ENCODE measurements at places on chromosomes 2 and 18. TPM values are rescaled to one million over a fixed set of nuclear protein-coding genes. Genes with fewer than 3 reads are reported as not detected.

DNA sequence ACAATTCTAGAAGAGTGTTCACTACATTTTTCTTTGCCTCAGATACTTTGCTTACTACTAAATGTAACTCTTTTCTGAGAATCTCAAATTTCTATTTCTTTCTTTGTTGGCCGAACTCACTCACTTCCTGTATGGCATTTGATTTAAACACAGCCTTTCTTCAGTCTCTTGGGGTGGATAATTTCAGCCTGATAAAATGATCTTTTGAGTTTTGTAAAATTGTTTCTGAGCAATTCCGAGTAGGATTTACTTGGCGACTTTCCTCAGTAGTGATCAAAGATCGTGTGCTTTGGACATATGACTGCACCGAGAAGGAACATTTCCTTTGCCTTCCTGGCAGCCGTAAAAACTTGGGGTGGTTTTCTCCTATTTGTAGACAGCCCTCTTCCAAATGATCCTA, 127.4 kb downstream of the DCDC2C start:
- no peak overlapping the region for H3K27ac ChIP-seq
- no peaks in the 10 kb centered on the region for H3K36me3 ChIP-seq
- H3K4me1 ChIP-seq = no peaks in the 10 kb centered on the region
- H3K27me3 ChIP-seq = no peaks in the 10 kb centered on the region

DNA sequence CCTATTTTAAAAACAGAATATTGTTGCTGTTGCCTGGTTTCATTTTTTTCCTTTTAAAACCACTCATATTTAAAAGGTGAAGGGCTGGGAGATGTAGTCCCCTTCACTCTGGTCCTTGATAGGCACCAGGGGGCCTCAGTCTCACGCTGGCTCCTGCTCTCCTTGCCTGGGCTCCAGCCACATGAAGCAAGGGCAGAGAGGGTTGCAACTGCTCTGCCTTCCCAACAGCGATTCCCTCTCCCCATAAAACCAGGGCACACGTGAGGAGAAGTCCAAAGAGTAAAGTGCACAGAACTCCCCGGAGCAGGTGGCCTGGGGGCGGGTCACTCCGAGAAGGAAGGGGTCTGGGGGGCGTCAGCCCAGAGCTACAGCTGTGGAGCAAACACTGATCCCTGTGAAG, 12.8 kb downstream of the TMEM127 start:
- no peak overlapping the region for H3K4me3 ChIP-seq
- H3K27ac ChIP-seq = no peak overlapping the region
- peaks cover 30% of the 10 kb centered on the region for H3K4me1 ChIP-seq

- no peaks in the 10 kb centered on the region for H3K4me1 ChIP-seq
- H3K36me3 ChIP-seq = no peaks in the 10 kb centered on the region
- no peaks in the 10 kb centered on the region for H3K27me3 ChIP-seq
- H3K4me3 ChIP-seq = no peak overlapping the region
- no peak overlapping the region for H3K27ac ChIP-seq
These were observed 4.4 kb upstream of the ST8SIA5 start for GRCh38 chr18:46761059-46761769.

GRCh38 chr2:216474925-216475670, 23.5 kb upstream of the RPL37A start:
- no peak overlapping the region for H3K4me3 ChIP-seq
- no peaks in the 10 kb centered on the region for H3K4me1 ChIP-seq
- no peak for DNase-seq

GRCh38 chr18:7020995-7021777, 96.4 kb downstream of the LAMA1 start:
- H3K36me3 ChIP-seq = no peaks in the 10 kb centered on the region
- no peaks in the 10 kb centered on the region for H3K27me3 ChIP-seq
- no peak for DNase-seq
- no peaks in the 10 kb centered on the region for H3K4me1 ChIP-seq
- H3K27ac ChIP-seq = no peak overlapping the region
- no peak overlapping the region for H3K4me3 ChIP-seq

DNA sequence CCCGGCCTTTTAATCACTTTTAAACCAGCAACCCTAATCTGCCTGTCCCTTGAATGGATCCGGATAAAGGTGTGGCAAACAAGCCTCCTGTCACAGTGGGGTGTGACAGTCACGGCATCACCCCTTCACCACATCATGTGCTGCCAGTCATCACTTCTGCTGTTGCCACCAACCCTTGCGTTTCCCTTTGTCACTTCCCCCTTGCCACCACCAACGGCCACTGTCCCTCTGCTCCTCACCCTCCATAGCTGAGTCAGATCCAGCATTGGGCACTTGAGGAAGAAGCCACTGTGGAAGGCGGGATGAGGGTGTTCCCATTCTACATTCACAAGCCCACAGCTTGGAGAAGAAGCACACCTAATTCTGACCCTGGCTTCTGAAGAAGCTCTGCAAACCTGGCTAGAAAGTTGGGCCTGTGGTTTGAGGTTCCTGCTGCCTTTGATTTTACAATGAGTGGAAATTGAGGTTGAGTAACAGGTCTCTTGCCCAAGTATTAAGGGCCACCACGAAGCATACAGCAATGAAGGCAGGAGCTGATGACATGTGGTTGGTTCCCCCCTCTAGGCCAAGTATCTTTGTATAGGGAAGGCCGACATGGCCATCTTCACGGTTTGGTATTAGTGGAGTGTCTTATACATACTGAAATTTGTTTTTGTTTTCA, 22.9 kb upstream of the DARS1 start:
- no peaks in the 10 kb centered on the region for H3K4me1 ChIP-seq
- DNase-seq = peak; percentile 11
- no peak overlapping the region for H3K4me3 ChIP-seq
- H3K27ac ChIP-seq = no peak overlapping the region
- H3K27me3 ChIP-seq = no peaks in the 10 kb centered on the region
- no peaks in the 10 kb centered on the region for H3K36me3 ChIP-seq

DNA sequence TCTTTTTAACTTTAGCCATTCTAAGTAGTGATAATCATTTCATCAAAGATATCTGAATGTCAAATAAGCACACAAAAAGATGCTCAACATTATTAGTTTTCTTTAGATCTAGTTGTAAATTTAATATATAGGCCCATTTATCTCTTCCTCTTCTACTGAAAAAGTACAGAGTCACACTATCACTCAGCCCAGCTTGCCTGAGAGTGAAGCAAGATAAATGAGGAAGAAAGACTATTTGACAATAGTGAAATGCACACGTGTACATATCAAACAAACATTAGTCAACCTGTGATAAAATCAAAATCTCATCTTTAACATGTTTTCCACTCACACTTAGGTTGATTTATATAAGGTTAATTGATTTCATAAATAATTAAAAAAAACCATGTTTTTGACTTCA, 83.5 kb upstream of the CCDC195 start:
- no peak overlapping the region for H3K4me3 ChIP-seq
- DNase-seq = no peak
- no peak overlapping the region for H3K27ac ChIP-seq
- H3K27me3 ChIP-seq = no peaks in the 10 kb centered on the region
- H3K36me3 ChIP-seq = no peaks in the 10 kb centered on the region

DNA sequence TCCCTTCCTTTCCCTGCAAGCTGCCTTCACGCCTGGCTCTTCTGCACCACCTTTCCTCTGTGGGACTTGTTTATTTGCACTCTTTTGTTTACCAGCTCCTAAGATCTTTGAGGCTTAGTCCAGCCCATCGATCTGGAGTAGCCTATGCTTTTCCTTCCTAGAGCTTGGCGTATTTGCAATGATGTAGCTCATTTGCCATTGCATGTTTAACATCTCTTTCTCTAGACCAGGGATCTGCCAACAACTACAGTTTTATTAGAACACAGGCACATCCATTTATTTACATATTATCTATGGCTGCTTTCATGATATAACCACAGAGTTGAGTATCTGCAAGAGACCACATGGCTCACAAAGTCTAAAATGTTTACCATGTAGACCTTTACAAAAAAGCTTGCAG, 150.4 kb downstream of the RAPGEF4 start:
- no peak overlapping the region for H3K4me3 ChIP-seq
- no peaks in the 10 kb centered on the region for H3K27me3 ChIP-seq

- no peak overlapping the region for H3K27ac ChIP-seq
- H3K4me3 ChIP-seq = no peak overlapping the region
- DNase-seq = no peak
- H3K27me3 ChIP-seq = no peaks in the 10 kb centered on the region
These were observed 66.1 kb downstream of the GYPC start for GRCh38 chr2:126722081-126722480.

- H3K36me3 ChIP-seq = no peaks in the 10 kb centered on the region
- DNase-seq = no peak
- H3K27ac ChIP-seq = no peak overlapping the region
- no peak overlapping the region for H3K4me3 ChIP-seq
- H3K27me3 ChIP-seq = no peaks in the 10 kb centered on the region
These were observed 5.3 kb downstream of the LHCGR start for GRCh38 chr2:48750128-48750739.

DNA sequence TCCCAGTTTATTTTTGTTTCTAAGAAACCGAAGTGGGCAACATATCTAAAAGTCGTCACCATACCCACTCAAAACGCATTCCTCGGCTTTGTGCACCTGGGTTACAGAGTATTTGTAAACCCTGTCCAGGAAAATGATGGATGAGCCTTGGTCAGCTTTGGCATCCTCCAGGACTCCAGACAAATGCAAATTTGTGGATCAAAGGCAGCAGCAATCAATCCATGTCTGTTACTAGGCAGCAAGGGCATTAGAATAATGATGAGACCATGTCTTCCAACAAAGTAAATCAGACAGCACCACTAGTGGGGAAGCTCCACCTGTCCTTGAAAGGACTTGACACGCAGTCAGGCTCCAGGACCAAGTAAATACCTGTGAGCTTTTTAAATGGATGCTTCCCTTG, 672.6 kb upstream of the GYPC start:
- H3K27me3 ChIP-seq = no peaks in the 10 kb centered on the region
- DNase-seq = no peak
- no peak overlapping the region for H3K27ac ChIP-seq
- H3K4me1 ChIP-seq = no peaks in the 10 kb centered on the region
- no peak overlapping the region for H3K4me3 ChIP-seq

DNA sequence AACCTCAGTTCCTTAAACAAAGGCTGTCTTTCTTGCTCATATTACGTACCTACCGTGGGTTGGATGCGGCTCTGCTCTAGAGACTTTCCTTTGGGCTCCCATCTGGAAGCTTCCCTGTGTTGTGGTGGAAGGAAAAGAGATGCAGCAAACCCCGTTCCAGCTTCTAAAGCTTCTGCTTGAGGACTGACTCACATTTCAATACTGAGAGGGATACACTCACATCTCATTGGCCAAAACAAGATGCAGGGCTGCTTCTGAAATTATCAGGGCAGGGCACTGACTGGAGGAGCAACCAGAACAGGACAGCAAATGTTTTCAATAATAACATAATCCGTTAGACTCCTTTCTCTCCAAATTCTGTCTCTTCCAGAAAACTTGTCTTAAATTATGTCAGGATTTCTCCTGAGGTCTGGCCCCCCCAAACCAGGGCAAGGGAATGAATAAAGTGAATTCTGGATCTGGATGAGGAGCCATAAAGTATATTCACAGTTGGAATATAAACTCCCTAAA, 4.5 kb upstream of the MYO5B start:
- no peaks in the 10 kb centered on the region for H3K36me3 ChIP-seq
- DNase-seq = no peak
- H3K27me3 ChIP-seq = no peaks in the 10 kb centered on the region
- no peak overlapping the region for H3K4me3 ChIP-seq

DNA sequence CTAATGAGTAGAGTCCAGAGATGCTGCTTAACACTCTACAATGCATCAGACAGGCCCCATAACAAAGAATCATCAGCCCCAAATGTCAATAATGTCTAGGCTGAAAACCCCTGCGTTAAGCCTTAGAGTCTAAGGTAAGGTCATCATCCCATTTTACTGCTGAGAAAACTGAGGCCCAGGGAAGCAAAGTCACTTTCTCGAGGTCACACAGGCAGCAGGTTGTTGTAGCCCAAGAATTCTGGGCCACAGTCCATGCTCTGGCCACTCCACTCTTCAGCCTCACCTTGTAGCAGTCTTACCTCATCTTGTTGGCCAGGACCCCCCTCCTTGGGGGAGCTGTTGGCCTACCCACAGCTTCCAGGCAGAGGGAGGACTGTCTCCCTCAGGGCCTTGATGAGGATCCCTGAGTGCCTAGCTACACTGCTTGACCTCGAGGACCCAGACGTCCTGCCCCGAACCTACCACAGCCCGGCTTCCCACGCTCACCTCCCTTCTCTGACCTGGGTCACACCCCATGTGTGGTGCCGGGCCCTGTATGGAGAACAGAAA, 54.4 kb downstream of the SMAD7 start:
- H3K27ac ChIP-seq = no peak overlapping the region
- H3K4me1 ChIP-seq = peaks cover 32% of the 10 kb centered on the region
- no peak overlapping the region for H3K4me3 ChIP-seq
- no peaks in the 10 kb centered on the region for H3K27me3 ChIP-seq
- no peak for DNase-seq

DNA sequence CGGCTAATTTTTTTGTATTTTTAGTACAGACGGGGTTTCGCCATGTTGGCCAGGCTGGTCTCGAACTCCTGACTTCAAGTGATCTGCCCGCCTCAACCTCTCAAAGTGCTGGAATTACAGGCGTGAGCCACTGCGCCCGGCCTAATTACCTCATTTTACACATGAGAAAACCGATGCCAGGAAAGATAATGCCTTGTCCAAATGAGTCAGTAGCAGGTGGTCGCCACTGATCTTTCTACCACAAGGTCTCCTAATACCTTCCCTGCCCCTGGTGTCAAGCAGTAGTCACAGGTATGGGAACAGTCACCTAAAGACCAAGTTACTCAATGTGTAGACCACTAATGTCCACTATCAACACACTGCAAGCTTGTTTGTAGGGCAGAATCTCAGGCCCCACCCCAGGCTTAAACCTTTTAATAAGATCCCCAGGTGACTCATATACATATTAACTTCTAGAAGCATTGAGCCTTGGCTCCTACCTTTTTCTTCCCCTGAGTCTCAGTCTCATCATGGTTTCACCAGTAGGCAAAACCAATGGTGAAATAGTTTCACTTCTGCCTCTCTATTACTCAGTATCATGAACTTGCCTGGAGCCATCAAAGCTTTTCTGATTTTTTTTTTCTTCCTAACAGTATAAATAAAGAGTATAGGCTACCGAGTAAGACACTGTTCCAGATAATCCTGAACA, 6.9 kb upstream of the EPB41L5 start:
- H3K27ac ChIP-seq = no peak overlapping the region
- H3K4me3 ChIP-seq = no peak overlapping the region
- no peak for DNase-seq
- H3K27me3 ChIP-seq = no peaks in the 10 kb centered on the region

Gene LAMA1
- 20.7 TPM for total RNA-seq

Gene REG1B
- total RNA-seq = not detected

Gene B3GNT7
- total RNA-seq = 6.8 TPM

Gene MCM6
- total RNA-seq = 5.9 TPM

Gene TBR1
- total RNA-seq = not detected

Gene ADAM23
- total RNA-seq = 0.22 TPM

Gene EFEMP1
- total RNA-seq = 485 TPM

Gene NRBP1
- total RNA-seq = 62.9 TPM

Gene LHCGR
- total RNA-seq = 0.94 TPM

Gene HNRNPA3
- total RNA-seq = 83.8 TPM

Gene RND3
- 16.4 TPM for total RNA-seq

Gene TRIB2
- total RNA-seq = 30.8 TPM

All from thyroid gland (tissue), 4 donors.